ENCODE measurements at places on chromosomes 3 and 15.

DNA sequence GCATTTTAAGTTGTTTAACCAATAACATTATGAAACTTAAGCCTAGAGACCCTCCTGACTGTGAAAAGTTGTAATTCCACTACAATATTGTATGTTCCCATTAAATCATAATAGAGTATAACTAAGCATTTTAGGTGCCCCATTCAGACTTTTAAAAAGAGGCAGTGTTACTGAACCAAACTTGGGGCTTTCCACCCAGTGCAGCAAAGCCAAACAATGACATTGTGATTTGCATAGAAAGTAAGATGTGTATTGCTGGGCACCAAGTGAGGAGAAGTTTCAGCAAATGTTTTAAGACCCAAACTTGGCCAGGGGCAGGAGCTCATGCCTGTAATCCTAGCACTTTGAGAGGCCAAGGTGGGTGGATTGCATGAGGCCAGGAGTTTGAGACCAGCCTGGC is 706.2 kb downstream of the GRM7 start:
- no peak for DNase-seq

DNA sequence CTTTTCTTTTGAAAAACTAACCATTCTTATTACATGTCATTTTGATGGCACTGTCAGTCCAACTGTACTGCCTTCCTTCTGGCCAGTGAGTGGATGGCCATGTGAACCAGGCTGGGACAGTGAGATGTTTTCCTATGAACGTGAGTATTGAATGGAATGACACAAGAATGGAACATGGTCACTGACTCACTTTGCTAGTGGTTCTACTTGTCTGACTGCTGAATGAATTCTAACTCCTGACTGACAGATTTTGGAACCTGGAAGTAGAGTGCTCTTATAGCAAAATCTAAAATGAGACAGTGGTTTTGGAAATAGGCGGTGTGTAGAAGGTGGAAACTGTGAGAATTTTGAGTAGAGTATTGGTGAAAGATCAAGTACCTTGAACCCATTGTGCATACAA is 606.9 kb upstream of the KCNMB2 start:
- DNase-seq: no peak

GRCh38 chr3:108136561-108137459 is 46.0 kb upstream of the CD47 start:
- DNase-seq: no peak

DNA sequence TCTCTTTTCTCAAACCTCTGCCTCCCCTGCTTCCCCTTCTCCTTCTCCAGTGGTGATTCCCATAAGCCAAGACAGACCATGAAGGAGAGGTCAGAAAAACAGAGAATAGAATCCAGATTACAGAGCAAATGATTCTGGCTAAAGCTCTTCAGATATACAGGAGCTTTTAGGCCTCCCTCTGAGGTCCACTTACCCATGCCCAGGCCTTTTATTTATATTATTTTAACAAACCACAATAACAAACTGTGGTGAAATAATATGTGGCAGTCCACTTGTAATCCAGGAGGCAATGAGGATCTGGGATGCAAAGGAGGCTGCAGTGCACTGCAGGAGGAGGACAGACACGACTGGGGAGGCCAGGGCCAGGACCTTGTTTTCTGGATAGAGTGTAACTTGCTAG is 104.1 kb downstream of the STAC start:
- no peak for DNase-seq

- DNase-seq: no peak
These were observed 74.3 kb upstream of the SCN5A start for GRCh38 chr3:38723569-38724391.

- no peak for DNase-seq
These were observed 74.9 kb downstream of the TIPARP start for GRCh38 chr3:156749244-156749643.

GRCh38 chr3:184261270-184261853 is at the start of gene CAMK2N2:
Gene CAMK2N2 (minus strand): TSS chr3:184261553. CDS start chr3:184261285, 268 bp downstream.
- peak; percentile 46 for DNase-seq

- no peak for DNase-seq
These were observed 47.7 kb downstream of the CCR3 start for GRCh38 chr3:46289966-46290365.

DNA sequence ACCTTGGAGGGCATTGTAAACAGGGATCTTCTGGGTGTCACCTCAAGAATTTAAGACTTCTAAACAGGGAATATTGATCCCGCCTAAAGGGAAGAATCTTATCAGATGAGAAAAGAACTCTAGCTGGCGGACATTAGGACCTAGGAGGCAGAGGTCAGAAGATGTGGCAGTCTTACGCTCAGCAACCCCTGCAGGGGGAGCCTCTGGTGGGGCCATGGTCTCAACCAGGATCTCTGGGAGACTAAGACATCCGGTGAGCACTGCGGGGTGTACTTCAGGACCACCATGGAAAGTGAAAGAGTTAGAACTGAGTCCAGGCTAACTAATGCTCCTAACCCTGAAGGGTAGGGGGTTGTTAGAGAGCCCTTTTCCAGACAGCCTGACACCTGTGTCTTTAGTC is 295.2 kb downstream of the VGLL3 start:
- DNase-seq: no peak

DNA sequence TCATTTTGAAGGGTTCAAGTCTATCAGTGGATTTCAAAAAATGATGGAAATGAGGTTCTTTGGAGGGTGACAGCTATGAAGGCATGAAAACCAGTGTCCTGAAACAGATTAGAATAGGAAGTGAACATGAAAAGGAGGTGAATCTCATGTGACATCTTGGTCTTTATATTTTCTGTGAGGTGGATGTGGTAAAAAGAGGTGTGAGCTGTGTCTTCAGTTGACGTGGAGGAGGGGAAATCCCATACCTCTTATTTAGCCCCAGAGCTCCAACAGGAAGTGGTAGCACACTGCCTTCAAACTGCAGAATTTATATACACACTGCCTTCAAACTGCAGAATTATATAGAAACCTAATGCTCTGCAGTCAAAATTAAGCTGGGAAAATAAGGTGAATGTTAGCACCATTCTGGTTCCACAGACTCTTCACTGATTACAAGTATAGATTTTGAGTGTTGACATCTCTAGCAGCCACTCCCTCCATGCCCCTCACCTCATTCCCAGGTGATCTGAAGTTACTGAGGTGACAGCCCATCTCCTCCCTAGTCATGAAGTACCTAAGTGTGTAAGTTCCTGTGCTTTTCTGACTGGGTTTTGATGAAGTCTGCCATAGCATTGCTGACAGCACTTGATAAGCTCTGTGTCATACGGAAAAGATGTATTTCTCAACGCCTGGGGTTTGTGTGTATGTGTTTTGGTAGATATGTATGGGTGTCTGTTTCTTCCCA is 2.7 kb downstream of the RAB8B start:
- DNase-seq: peak; percentile 85

DNA sequence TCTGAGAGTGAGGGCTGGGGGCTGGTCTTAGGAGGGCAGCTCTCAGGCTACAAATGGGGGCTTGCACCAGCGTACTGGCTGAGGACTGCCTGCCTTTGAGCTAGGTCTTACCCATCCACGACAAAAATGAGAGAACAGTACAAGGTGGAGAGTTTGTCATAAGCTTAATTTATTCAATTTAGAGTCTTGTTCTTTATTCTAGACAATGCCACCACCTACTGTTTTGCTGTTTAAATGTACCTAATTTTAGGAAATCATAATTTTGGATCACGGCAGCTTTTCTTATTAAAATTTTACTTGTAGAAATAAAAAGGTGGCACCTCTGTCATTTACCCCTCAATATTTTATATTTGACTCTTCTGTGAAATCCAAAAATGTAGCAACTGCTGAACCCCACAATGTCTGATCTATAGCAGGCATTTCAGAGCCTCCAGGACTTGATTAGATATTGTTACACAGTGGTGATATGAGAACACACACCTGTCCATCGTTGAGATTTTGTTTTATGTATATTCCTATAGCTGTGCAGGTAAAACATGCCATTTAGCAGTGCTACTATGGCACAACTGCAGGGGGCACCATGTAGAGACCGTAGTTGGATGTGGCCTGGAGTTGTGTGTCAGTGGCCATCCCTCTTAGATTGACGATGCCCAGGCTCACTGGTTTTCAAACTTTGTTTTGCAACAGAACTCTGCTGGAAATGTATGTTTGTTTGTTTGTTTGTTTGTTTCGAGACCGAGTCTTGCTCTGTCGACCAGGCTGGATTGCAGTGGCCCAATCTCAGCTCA is 88.6 kb downstream of the SLCO3A1 start:
- no peak for DNase-seq

DNA sequence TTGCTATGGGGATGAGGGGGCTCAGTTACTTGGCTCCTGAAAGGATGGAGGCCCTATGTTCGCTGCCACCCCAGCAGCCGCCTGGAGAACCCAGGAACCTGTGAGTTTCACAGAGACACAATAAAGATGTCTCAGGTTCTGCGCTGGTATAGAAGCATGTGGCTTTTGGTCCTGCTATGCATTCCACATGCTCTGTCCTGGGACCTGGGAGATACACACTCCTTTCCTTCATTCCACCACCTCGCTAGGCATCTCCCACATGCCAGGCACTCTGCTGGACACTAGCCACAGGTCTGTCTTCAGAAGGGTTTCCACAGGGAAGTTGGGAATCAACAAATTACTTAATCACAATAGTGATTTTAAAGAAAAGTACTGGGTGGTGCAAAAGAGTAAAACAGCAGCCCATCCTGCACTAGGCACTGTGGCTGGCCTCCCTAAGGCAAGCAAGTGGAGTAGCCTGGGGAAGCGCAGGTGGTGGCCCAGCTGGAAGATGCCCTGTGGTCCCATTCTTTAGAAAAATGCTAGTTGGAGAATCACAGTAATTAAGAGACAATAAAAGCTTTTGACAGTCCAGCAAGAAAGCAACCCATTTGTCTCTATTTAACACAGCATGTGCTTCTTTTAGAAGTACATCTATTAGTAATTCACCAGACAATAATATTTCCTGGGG is 408.9 kb upstream of the WNT5A start:
- DNase-seq: no peak

DNA sequence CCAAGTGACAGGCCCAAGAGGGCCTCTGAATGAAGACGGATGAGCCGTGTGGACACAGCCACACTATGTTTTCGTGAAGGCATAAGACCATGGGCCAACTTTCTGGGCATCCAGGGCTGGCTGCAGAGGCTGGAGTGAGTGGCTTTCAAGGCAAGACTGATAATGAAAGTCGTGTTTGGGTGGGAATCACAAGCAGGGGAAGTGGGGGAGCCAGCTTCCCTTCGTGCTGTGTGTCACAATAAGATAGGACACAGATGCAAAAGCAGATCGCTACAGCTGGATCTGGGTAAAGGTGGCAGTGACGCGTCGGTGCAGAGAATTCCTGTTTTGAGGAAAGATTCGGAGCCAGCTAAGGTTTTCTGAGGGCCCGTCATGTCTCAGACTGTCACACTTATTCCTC is 309.8 kb upstream of the CTDSPL start:
- DNase-seq: no peak

GRCh38 chr3:163562625-163563024 is 1515.7 kb downstream of the SI start:
- no peak for DNase-seq

- DNase-seq: no peak
These were observed 169.3 kb upstream of the TPM1 start for GRCh38 chr15:62873203-62873602.
